Right renal cortex interstitium (tissue), 3 donors: ENCODE measurements at places on chromosomes 2 and 18. TPM values are rescaled to one million over a fixed set of nuclear protein-coding genes. Genes with fewer than 3 reads are reported as not detected.

DNA sequence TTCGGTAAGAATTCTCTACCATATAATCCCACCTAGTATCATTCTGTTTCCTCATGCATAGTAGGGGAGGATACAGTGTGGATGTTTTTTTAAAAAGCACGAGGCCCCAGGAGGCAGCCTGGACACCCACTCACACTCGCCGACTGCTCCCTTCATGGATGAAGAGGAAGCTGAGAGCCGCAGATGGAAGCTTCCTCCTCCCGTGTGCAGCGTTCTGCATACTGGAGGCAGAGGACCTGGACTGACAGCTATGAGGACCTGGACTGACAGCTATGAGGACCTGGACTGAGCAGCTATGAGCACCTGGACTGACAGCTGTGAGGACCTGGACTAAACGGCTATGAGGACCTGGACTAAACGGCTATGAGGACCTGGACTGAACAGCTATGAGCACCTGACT is 234.4 kb downstream of the NDUFA10 start:
- DNase-seq: no peak

- no peak for DNase-seq
Observed at GRCh38 chr2:174603280-174603679, 5.7 kb upstream of the WIPF1 start.

DNA sequence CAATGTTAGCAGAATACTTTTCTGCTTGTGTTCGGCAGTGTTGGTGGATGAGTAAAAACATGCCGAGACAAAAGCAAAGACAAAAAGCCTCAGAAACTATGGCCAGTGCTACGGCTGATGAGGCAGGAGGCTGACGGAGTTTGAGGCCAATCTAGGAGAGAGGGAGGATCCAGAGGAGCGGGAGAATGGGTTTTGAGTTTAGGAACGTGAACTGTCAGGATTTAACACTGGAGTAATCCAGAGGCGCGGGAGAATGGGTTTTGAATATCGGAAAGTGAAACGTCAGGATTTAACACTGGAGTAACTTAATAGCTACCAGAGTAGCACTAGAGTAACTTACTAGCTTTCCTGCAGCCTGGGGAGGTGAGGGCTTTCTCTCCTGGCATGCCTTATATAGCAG is 37.4 kb downstream of the LYPD6B start:
- no peak for DNase-seq

DNA sequence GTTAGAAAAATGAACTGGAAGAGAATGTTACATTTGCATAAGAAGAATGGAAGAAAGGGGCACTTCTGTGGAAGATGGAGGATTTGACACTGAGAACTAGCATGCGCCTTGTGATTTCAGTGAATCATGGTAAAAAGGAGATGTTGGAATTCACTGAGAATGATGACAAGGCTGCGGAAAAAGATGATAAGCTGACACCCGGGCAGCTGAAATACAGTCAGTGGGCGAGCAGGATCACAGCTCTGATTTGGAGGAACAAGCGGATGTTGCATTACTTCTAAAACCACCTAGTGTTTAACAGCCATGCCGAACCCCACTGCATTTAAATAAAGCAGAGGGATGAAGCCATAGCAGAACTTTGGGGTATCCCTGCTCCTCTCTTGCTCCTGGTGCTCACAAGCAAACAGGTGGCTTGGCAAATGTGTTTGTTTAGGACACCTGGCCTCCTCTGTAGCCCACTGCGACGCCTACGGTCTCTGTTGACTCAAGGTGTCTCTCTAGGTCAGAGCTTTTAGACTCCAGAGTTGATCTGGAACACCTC is 134.9 kb downstream of the NDUFA10 start:
- DNase-seq: no peak

- no peak for DNase-seq
Observed at GRCh38 chr2:190031969-190032618, 30.4 kb downstream of the MSTN start.

- DNase-seq: no peak
Observed at GRCh38 chr2:165601928-165602521, 132.5 kb downstream of the CSRNP3 start.

Gene HRH4
- not detected for polyA plus RNA-seq

Gene KCNF1
- polyA plus RNA-seq: 0.82 TPM
